Esophagus muscularis mucosa (tissue), 4 donors: ENCODE measurements at places on chromosomes 5 and 9. TPM values are rescaled to one million over a fixed set of nuclear protein-coding genes. Genes with fewer than 3 reads are reported as not detected.

PCDHB13 gene
- total RNA-seq = 5.4 TPM

PCDHA4 gene
- total RNA-seq = 1.1 TPM

FBXL7 gene
- 27.8 TPM for total RNA-seq

ARSK gene
- 5.0 TPM for total RNA-seq

TMEM167A gene
- total RNA-seq = 28.6 TPM

EQTN gene
- not detected for total RNA-seq

LTC4S gene
- 13.2 TPM for total RNA-seq

PTGES gene
- 4.5 TPM for total RNA-seq

TOR4A gene
- total RNA-seq = 7.6 TPM

GABRA6 gene
- not detected for total RNA-seq

UNC5A gene
- total RNA-seq = not detected

ZFP37 gene
- 2.1 TPM for total RNA-seq
